ENCODE measurements at places on chromosomes 2 and 18. TPM values are rescaled to one million over a fixed set of nuclear protein-coding genes. Genes with fewer than 3 reads are reported as not detected.

The TYW5 gene
- 7.9 TPM for total RNA-seq

The UGT1A1 gene
- not detected for total RNA-seq

The RNF144A gene
- total RNA-seq, result 49.0 TPM

- peak; percentile 58 for DNase-seq
Observed at GRCh38 chr2:25558262-25558661, 115.1 kb downstream of the DTNB start.

DNA sequence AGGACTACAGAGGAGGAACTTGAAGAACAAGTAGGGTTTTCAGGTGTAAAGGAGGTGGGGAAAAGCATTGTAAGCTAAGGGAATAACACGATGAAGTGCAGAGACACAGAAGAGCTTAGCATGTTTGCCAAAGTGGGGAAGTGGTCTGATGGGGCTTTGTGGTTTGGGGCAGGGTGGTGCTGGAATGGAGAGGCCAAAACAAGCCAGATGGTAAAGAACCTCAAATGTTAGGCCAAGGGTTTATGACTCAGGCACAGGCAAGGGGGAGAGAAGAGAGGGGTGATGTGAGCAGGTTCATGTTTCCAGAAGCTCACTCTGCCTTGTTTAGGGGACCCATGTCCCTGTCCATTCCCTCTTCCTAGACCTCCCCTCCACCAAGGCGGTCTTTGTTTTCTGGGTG lies 104.5 kb upstream of the YWHAQ start:
- no peak for DNase-seq
